ENCODE measurements at places on chromosomes 7 and 10.
A peak's percentile ranks its signal among the peaks of the same experiment; 100 is the strongest.

GRCh38 chr10:86684331-86685097 is 16.2 kb downstream of the LDB3 start:
- DNase-seq: no peak

DNA sequence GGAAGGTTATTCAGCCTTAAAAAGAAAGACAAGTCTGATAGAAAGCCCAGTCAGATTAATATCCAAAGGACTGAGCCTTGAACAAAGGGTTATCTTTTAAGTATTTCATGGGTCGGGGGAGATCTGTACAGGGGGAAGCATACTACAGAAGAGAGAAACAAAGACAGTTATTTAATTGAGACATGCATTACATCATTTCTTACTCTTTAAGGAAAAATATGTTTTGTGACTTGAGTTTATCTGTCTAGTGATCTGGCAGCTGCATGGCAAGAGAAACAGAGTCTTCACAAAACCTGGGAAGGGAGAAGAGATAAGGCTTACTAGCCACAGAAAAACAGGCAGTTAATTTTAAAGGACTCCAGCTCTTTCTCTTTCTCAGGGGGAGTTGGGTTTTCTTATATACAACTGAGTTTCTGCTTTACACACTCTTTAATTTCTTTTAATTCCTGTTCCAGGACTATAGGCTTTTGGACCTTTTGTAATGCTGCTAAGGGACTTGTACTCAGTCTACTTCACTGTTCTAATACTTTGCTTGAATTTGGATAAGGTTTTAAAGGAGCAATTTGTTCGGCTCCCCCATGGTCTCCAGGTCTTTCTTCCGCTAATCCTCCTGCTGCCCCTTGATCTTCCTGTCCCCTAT is 20.9 kb upstream of the CYP3A43 start:
- DNase-seq: no peak

DNA sequence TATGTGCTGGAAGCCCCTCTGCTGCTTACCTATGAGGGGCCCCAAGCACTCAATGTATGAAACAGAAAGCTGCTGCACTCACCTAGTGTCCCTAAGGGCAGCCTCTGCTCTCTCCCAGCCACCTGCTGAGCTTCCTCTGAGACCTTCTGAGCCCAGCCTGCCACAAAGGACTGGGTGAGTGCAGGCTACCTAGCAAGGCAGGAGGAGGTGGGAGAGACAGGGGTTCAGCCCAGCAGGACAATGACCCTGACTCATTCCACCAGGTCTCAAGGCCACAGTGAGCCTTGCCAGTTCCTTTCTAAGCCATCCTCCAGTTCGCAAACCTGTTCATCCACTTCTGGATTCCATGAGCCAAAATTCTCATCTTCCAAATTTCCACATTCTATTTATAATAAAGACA is 16.3 kb downstream of the VOPP1 start:
- DNase-seq: no peak

GRCh38 chr10:66307826-66308225 is 618.0 kb upstream of the LRRTM3 start:
- no peak for DNase-seq

- DNase-seq: no peak
Measured at GRCh38 chr7:133751079-133751478, 376.1 kb upstream of the LRGUK start.

GRCh38 chr10:81000781-81001180 is 463.1 kb downstream of the SH2D4B start:
- DNase-seq: no peak

DNA sequence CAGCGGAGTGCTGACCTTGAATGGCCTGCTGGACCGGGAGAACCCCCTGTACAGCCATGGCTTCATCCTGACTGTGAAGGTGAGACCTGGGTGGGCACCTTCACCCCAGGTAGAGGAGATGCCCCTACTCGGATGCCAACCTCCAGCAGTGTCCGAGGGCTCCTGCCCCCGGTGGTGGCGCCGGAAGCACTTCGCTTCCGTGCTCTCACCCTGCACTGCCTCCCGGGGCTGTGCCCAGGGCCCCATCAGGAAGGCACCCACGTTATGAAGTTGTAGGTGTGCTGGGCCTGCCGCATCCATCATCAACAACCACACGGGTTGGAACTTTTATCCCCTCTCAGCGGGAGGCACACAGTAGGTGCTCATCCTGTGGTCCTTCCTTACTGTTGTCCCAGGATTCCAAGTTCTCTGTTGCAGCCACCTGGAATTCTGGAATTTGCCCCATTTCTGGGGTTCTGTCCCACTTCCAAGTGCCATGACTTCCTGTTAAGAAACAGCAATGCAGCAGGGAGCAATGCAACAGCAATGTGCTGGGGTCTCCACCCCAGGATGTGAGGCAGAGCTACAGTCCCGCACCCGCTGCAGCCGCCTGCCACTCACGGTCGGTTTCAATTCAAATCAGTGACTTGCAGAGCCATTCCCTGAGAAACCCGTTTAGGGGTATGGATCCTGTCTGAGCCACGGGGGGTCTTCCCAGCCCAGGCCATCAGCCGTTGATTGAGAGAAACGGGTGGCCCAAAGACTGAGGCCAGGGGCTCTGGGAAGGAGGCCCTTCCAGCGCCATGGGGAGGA is 103.8 kb downstream of the C10orf105 start:
- DNase-seq: no peak

DNA sequence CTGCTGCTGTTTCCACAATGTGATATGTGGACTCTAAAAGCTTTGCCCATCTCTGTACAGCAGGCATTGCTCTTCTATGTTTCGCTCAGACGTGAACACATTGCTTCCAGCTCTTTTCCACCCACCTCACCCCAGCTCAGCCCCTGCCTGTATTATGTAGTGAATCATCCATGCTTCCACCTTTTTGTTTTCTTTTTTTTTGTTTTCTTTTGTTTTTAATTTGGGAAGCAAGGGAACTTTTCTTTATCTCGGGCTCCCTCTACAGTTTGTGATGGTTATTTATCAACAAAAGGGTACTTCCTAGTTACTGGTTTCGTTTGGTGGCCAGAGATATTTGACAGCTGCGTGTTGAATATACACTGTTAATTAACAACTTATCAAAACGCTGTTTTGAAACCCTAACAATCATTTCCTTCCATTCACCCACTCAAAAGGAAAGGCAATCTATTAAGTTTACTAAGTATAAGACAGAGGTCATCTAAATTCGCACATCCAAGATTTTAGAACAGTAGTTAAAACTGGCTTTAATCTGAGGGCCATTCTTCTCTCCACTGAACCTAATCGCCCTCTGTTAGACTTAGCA is 127.9 kb upstream of the STK17A start:
- DNase-seq: peak; percentile 67

GRCh38 chr10:126013489-126014281 is 117.3 kb downstream of the FANK1 start:
- peak; percentile 69 for DNase-seq

GRCh38 chr10:60141896-60142559 is 235.7 kb upstream of the CCDC6 start:
- DNase-seq: no peak

DNA sequence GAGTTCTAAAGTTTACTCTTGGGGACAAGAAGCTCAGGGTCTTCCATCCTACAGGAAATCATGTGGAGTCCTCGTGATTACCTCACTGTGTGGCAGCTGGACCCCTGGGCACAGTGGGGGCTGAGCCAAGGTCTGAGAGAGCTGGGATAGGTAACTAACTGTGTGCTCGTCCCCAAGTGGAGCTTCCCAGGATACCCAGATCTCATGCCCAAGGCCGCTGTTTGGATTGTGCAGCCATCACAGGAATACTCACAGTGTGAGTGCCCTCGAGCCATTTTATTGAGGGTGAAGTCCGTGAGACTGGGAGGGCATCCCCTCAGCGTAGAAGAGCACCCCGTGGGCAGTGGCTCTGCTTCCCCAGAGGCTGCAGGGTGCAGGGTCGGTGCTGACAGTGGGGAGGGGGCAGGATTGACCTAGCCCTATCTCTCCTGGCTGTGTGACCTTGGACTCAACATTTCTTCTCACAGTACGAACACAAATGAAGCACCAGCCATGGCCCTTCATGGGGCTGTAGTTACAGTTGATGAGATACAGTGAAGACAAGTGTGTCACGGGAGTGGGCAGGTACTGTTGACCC is 69.6 kb upstream of the LEP start:
- DNase-seq: no peak

GRCh38 chr10:88783724-88784123 is 18.8 kb upstream of the LIPM start:
- DNase-seq: peak; percentile 59

GRCh38 chr10:75011221-75011620 is 100.2 kb upstream of the SAMD8 start:
- no peak for DNase-seq

DNA sequence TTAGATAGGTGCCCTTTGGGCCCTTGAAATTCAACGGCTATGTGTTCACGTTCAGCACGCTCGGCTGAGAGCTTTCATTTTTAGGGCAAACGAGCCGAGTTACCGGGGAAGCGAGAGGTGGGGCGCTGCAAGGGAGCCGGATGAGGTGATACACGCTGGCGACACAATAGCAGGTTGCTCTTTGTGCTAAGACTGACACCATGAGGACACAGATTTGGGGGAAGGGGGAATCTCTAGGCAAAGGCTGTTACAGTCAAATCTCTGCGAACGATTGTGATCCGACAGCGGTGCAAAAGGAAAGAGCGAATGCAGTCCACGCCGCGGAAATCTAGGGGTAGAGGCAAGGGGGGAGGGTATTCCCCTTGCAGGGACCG is 667 bp downstream of the KLLN start:
- no peak for DNase-seq

GRCh38 chr7:96861-97260 is 95.5 kb upstream of the FAM20C start:
- no peak for DNase-seq

DNA sequence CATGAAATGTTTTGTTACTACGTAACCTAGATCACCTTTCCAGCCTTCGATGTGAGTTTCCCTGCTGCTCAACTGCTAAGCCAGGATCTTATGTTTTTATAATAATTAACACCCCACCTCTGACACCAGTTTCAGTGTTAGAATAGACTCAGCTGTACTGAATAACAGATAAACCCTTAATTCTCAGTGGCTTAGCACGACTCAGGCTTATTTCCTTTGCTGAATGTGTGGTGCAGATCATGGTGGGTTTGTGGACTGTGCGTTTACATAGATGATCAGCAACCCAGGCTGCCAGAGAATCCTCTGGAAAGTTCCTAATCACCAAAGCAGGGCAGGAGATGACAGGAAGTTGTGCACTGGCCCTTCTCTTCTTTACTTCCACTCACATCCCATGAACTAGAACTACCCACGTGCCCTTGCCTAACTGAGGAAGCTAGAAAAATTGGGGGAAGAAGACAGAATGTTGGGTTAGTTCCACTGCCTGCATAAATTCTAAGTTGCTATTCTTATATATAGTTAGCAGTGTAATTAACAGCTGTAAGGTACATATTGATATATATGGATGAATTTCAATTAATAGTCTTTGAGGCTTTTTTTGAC is 111.8 kb downstream of the MAPK8 start:
- DNase-seq: no peak

DNA sequence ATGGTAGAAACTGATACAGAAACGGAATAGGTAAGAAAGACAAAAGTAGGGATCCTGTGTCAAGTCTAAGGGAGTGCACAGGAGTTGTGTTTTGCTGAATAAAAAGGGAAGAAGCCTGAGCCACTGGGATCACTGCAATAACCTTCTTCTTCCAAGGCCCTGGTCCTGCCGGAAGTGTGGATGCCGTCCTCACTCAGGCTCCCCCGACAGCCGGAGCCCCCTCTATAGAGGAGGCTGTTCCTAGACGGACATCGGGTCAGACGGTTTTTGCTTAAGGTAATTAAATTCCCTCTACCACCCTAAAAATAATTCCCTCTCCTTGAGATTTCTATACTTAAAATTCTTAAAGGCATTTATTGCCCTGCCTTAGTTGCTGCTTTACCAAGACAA is 566.9 kb downstream of the PTPRN2 start:
- no peak for DNase-seq

GRCh38 chr10:27481486-27481885 is 22.6 kb upstream of the RAB18 start:
- DNase-seq: no peak

- no peak for DNase-seq
Measured at GRCh38 chr7:158470336-158470735, 117.3 kb downstream of the PTPRN2 start.

DNA sequence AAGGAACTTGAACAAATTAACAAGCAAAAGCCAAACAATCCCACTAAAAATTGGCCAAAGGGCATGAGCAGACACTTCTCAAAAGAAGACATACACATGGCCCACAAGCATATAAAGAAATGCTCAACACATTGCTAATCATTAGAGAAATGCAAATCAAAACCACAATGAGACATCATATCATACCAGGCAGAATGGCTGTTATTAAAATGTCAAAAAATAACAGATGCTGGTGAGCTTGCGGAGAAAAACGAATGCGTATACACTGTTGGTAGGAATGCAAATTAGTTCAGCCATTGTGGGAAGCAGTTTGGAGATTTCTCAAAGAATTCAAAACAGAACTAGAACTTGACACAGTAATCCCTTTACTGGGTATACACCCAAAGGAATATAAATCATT is 311.7 kb upstream of the HPS1 start:
- no peak for DNase-seq

GRCh38 chr7:17879075-17879661 is 61.1 kb downstream of the SNX13 start:
- no peak for DNase-seq

DNA sequence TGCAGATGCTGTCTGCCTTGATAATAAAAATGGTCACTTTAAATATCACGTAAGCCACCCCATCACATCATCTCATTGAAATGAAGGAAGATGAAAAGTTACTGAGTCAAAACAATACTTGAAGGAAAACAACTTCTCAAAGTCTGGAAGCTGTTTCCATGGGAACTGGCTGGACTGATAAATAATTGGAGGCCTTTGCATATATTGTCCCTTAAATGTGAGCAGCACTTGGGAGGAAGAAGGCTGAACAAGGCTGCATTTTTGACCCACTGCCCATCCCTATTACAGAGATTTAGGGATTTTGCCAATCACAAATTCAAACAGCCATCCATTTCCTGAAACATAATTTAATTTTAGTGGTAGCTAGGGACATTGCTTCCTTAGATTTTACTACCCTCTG is 18.2 kb upstream of the MAGI2 start:
- no peak for DNase-seq

GRCh38 chr10:126247446-126247975 is 140.8 kb downstream of the ADAM12 start:
- peak; percentile 96 for DNase-seq

DNA sequence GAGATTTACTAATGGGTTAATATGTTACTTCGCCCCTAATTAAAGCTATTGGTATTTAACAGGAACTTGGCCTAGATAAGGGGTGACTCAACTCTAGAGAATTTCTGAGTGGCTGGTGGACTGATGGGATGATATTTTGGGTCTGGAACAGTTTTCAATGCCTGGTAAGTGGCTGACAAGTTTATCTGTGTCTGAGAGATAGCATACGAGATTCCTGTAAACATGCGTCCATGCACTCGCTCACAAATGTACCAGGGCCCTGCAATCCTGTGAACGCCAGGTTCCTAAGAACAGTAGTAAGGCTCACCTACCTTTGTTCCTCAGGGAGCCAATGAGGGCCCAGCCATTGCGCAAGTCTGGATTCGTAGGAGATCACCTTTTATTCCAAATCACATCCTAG is 683.8 kb upstream of the ANKRD30A start:
- peak; percentile 48 for DNase-seq

Data from A172 (cell line).